HuH-7 (cell line): ENCODE measurements at places on chromosomes 1 and 21.

GRCh38 chr1:193662030-193662429, 475.6 kb upstream of the B3GALT2 start:
- DNase-seq = no peak

DNA sequence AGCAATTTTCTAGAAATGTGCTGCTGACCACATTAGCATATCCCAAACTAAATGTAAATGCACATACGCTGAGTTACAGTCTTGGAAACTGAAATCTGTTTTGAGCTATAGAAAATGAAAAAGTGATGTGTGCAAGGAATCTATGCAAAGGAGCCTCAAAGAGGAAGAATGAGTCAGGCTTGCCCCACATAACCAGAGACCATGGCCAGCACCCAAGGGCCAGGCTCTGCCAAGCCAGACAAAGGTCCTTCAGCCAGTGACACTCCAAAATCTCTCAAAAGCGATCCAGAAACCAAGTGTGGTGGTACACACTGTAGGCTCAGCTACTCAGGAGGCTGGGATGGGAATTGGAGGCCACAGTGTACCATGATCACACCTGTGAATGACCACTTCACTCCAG, 195.2 kb downstream of the TOMM20 start:
- DNase-seq = no peak

DNA sequence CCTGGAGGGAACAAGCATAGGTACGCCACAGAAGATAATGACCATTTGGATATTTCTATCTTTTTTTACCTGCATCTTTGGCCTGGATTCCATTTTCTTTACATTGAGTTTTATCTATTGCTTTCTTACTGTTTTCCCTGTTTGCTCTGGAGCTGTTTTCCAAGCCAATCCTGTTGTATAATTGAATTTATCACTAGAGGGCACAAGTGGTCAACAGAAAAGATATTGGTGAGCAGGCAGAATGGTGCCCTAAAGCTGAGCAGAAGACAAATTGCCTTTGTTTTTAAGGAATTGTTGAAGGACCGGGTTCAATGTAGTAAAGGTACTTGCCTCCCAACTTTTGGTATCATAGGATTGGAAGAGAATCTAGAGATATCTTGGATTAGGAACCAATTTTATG, 152.8 kb downstream of the PPP1R12B start:
- DNase-seq = peak; percentile 8

GRCh38 chr1:43688594-43689000, 18.7 kb upstream of the ST3GAL3 start:
- DNase-seq = no peak

DNA sequence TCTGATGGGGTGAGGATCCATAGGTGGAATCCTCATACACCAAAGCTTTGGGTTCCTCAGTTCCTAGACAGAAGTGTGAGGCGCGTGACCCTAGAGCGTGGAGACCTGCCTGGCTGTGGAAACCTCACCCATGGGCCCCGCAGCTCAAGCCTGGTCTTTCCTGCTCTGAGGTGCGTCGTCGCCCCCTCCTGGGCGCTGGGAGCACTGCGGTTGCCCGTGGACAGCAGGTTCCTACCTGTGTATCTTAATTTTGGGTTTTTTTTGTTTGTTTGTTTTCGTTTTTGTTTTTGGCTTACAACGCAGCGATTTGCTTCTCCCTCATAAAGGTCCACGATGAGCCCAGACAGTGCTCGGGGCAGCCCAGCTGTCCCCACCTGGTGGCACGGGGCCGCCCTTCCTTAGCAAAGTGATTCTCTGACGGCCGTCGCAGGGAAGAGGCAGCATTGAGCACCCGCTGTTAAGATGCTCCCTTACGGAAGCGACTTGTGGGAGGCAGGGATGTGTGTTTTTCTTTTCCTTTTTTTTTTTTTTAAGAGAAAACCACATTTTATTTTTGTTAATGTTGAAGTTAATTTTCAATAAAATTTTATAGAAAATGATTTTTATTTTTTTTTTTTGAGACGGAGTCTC, 36.5 kb upstream of the TRAPPC10 start:
- DNase-seq = peak; percentile 93

DNA sequence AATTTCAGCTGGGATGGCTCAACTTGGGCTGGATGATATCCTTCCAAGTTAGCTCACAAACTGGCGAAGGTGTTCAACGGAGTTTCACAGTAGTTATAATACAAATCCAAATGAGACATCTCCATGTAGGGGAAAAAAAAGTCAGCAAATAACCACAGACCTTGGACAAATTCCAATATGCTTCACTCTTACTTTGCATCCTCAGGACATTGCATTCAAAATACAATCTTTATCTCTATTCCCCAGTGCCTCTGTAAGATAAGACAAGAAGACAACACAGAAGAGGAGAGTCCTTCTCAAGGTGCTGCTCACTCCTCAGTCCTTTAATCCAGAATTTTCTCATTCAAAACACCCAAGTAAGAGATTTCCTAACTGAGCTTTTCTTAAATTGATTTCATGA, 1797.7 kb downstream of the MRPL39 start:
- DNase-seq = no peak

DNA sequence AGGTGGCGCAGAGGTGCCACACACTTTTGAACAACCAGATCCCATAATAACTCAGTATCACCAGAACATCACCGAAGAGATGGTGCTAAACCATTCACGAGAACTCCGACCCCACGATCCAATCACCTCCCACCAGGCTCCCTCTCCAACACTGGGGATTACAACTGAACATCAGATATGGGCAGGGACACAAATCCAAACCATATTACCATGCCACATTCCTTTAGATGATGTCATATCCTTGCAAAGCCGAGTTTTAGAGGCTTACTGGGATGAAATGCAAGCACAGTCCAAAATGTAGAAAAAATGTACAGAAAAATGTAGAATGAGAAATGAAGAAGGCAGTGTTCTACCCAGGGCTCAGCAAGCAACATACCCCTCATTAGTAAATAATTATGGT, 64.7 kb downstream of the SGIP1 start:
- DNase-seq = no peak

DNA sequence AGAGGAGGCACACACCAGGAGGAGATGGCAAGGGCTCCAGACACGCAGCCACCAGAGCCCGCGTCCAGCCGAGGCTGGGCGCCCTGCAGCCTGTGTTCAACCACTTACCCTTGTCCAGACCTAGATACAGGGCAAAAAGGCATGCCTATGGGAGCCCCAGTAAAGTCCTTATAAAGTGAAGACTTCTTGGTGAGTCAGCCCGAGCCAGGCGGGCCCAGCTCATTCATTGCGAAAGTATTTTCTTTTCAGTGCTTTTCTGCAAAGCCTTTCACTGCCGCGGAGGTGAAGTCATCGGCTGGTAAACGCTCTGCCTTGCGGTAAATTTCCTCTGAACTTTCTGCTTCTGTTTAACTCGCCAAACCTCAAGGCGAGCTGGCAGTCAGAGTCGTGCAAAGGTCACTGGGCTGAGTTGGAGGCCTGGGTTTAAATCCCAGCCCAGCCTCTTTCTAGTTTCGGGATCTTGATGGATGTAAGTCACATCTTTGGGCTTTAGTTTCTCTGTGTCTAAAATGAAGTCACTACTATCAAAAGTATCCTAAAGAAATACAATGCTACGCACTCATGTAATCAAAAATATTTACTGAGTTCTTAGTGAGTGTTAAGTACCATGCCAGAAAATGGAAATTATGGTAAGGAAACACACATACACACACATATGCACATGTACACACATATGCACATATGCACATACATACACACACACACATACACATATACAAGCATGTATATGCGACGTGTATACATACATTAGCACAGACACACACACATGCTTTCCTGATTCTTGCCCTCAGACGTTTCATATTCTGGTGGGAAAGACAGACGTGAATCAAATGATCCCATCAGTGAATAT, 54.7 kb upstream of the IFFO2 start:
- peak; percentile 44 for DNase-seq

GRCh38 chr1:119655154-119655553, 7.1 kb upstream of the ZNF697 start:
- DNase-seq = no peak

DNA sequence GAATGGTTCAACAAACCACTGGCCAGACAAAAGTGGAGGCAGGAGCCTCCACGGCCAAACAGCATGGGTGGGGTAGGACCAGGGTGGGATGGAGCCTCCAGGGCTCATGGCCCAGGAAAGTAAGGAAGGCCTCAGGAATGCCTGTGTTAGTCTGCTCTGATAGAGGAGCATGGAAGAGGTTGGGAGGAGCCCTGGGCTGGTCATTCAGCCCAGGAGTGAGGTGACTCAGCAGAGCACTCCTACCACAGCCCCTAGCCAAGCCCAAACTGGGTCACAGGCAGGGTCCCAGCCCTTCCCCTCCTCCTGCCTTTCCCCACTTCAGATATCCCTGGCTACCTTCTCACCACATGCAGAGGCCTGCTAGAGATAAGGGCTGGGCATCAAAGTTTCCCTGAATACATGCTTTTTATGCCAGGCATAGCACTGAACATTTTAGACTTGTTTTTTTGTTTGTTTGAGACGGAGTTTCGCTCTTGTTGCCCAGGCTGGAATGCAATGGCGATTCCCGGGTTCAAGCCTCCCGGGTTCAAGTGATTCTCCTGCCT, 3.1 kb upstream of the SHISA4 start:
- peak; percentile 51 for DNase-seq

- no peak for DNase-seq
Observed at GRCh38 chr1:6825828-6826227, 40.6 kb downstream of the CAMTA1 start.

DNA sequence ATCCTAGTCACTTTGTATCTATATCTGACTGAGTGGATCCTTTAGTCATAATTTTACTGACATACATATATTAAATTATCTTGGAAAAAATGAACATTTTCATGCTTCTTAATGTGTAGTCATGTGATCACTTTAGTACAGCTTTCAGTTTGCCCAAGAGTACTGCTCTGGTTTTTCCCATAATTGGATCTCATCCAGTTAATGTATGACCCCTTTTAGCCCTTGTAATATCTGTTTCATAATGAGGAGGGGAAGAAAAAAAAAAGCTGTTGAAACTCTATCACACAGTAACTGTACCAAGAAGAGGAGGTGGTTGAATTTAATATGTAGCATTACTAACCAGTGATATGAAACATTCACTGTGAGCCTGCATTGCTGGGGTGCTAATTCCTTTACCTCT, 328.7 kb downstream of the PTPRC start:
- no peak for DNase-seq

DNA sequence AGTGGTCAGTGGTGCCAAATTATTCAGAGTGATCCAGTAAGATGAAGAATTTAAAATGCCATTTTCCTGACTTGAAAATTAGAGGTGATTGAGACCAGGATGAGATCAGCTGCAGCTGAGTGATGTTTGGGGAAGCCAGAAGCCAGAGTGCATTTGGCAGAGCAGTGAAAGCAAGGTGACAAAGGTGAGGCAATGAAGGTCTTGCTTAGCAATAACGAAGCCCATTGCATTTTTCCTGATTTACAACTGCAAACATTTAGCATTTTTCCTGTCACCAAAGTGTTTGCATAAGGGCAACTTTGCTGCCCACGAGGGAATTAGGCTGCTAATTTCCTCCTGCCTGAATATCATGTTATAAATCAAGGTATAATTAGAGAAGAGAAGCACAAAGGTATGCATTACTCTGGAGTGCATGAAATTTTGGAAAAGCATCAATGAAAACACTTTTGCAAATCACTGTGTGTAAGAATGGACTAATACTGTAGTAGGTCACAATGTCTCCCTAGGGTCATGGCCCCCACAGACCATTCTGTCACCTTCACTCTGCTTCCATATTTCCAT, 188.2 kb upstream of the LYPLAL1 start:
- no peak for DNase-seq

DNA sequence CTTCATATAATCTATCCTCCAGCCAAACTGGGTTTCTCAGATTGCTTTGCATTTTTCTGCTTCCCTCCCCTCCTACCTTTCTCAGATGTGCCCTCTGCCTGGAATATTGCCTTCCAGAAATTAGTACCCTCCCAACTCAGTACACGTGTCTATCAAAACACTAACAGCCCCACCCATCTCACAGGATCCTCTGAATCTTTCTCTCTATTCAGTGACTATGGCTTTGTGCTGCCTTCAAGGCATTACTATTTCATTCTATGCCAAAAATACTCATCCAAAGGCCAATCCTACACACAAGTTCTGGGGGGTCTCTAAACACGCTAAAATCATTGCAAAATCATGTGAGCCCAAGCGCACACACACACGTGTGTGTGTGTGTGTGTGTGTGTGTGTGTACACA, 58.4 kb downstream of the ZNF281 start:
- DNase-seq = no peak

DNA sequence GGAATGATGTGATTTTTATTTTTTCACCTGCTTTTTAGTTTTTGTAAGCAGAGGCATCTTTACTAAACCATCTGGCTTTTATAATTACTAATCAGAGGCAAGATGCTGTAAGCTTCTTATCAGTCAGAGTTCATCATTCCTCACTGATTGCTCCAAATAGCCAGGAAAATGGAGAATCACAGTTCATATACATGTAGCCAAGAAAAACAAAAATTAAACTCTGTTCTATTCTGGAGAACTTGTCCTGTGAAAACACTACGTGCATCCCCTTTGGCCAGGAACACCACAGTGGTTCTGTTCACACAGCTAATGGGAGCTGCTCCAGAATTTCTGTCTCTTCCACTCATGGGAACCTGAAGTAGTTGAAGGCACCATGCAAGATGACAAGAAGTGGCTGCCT, 725.5 kb upstream of the CHRM3 start:
- DNase-seq = no peak
